Esophagus squamous epithelium (tissue), 5 donors: ENCODE measurements at places on chromosomes 7 and 10.

DNA sequence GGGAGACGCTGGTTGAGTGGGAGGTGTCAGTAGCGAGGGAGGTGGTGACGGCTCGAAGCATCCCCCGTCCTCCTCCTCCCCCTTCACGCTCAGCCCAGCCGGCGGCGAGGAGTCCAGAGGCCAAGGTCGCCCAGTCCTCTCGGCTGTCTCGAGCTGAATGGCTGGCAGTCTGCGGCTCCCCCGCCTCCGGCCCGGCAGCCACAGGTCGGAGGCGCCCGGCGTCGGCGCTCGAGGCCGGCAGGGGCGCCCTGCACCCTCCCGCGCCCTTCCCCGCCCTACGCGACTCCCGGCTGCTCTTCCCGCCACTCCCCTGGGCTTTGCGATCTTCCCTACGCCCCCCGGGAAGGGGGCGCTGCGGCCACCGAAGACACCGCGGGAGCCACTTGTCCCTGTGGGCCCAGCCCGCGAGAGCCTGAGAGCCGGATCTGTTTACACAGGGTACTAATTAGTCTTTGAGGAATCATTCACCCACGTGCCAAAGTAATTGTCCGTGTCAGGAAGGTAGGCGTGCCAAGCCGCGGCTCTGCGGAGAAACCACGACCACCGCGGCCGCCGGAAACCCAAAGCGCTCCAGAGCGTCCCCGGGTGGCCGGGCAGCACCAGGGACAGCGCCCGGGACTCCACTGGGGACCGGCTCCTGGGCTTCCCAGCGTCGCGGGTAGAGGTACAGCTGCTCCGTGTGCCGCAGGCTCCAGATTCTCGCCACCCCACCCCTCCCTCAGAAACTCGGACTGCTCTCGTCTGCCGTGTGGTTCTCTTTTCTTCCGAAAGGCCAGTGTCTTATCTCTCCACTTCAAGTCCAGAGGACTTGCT lies at the start of gene NXPH1:
Gene NXPH1 (plus strand): TSS at position 133 of the 813 bp plus-strand sequence.
- peaks cover 5% of the 10 kb centered on the region for H3K4me1 ChIP-seq
- H3K27me3 ChIP-seq = peaks cover 16% of the 10 kb centered on the region
- H3K27ac ChIP-seq = no peak within 1 kb of the TSS
- DNase-seq = no peak

DNA sequence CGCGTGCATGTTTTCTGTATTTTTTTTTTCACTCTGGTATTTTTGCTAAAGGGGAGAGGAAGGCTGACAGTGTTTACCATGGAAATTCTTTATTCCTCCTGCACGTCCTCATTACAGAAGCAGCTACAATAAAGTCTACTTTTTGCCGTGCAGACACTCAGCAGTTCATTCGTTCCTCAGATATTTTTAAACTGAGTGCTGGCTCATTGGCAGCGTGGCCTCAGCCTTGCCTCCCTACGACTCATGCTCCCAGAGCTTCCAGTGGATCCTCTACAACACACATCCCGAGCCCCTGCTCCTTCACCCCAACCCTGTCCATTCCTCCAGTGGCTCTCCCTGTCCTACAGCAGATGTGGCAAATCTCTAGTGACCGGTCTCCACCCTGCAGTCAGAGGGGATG lies 239.2 kb upstream of the ZMIZ1 start:
- DNase-seq = no peak
- no peaks in the 10 kb centered on the region for H3K36me3 ChIP-seq

GRCh38 chr7:69808391-69808790 lies 210.1 kb downstream of the AUTS2 start:
- H3K4me3 ChIP-seq = no peak overlapping the region
- DNase-seq = no peak
- peaks cover 4% of the 10 kb centered on the region for H3K4me1 ChIP-seq
- H3K36me3 ChIP-seq = no peaks in the 10 kb centered on the region
- no peaks in the 10 kb centered on the region for H3K27me3 ChIP-seq

DNA sequence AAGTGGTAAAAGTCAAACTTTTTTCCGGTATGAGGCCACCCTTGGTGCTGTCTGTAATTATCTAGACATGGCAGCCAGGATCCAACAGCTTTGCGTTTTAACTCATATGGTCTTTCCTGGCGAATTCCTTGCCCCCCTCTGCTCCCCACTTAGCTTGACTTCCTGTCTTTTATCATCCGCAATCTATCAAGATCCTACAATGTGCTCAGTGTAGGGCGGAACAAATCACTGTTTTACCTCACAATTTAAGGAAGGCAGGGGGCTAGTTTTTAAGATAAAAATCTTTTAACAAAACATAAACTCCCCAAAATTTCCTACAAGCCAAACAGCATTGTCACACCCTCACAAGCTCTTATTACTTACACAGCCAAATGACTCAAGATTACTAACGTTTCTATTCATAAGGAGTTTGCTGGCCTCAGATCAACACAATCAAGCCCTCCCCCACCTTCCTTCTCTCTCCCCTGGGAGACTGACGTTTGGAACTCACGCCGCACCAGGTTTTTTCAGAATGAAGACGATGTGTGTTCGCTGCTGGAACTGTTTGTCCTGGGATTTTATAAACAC lies 1.3 kb upstream of the CDK14 start:
- no peak overlapping the region for H3K27ac ChIP-seq
- no peak for DNase-seq
- no peaks in the 10 kb centered on the region for H3K27me3 ChIP-seq

- no peak overlapping the region for H3K27ac ChIP-seq
- H3K4me3 ChIP-seq = no peak overlapping the region
- H3K27me3 ChIP-seq = no peaks in the 10 kb centered on the region
- H3K36me3 ChIP-seq = no peaks in the 10 kb centered on the region
- DNase-seq = no peak
Measured at GRCh38 chr7:158458716-158459282, 128.8 kb downstream of the PTPRN2 start.

DNA sequence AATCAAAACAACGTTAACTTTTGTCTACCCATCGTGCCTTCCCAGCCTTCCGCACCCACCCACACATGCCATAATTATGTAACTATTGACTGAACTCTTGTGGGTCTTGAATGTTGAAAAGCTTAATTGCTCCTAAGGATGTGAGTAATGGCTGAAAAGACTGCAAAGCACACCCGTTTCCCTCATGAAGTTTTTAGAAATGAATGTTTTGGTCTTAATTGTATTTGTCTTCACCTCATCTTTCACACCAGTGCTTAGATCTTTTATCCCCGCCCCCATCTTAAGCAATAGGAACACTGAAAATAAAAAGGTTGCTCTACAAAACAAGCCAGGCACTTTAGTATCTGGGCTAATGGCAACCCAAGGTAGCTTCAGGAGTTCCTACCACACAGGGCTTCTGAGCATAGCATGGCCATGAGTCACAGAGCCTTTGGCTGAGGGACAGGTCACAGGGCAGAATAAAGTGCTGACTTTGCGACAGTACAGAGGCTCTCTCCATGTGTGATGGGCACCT lies 690.5 kb downstream of the PARD3 start:
- H3K4me3 ChIP-seq = no peak overlapping the region
- H3K36me3 ChIP-seq = peaks cover 12% of the 10 kb centered on the region
- H3K27me3 ChIP-seq = no peaks in the 10 kb centered on the region

GRCh38 chr7:104845557-104845956 lies 168.4 kb upstream of the KMT2E start:
- no peaks in the 10 kb centered on the region for H3K4me1 ChIP-seq
- H3K27me3 ChIP-seq = no peaks in the 10 kb centered on the region
- no peak for DNase-seq
